ENCODE measurements at places on chromosomes 7 and 10.

GRCh38 chr10:100009793-100010676, at the start of gene DNMBP:
Gene DNMBP (minus strand): TSS chr10:100009947. CDS start chr10:99972124, 37,823 bp downstream.
- DNase-seq, result peak; percentile 22

DNA sequence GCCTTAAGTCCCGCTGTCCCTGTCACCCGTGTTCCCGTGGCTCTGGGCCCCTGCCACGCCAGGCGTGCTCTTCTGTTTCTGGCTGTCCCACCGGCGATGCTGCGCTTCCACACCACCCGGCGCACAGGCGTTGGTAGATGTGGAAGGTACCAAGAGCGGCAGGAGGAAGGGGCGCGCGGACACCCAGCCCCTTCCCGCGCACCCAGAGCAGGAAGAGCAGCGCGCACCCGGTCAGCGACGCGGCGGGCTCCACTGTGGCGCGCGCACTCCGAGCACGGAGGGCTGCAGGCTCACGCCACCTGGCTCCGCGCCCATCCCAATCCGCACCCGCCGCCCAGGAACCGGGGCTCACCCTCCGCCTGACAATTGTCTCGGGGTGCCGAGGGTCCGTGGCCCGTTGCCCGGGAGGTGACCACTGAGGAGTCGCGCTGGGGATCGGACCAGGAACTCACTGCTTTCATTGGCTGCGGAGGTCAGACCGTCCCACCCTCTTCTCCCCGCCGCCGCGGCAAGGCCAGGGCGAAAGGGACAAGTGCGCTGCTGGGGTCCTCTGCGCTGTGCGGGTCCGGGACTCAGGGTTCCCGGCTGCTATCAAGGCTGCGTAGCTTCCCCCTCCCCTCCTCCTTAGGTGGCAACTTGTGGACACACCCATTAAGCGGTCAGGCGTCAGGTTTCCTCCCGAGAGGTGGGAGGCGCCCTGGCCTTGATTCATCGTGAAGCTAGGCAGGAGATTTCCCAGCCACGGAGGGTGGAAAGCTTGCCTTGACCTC, 121.6 kb upstream of the ZNF92 start:
- peak; percentile 64 for DNase-seq

DNA sequence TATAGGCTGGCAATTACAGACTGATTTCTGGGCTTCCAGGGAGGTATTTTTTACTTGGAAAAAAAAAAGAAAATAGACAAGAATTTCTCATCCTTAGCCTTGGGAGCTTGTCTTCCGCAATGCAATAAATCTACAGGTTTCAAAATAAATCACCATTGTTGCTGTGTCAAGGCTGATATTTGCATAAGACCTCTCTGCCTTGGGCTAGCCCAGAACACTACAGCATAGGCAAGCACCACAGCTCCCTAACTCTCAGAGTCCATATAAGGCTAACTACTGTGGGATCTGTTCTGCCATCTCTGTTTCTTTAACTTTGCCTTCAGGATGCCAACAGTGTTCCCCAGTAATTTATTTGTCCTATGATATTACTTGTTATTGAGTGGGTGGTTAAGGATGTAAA, 64.4 kb downstream of the ZWINT start:
- DNase-seq, result no peak

DNA sequence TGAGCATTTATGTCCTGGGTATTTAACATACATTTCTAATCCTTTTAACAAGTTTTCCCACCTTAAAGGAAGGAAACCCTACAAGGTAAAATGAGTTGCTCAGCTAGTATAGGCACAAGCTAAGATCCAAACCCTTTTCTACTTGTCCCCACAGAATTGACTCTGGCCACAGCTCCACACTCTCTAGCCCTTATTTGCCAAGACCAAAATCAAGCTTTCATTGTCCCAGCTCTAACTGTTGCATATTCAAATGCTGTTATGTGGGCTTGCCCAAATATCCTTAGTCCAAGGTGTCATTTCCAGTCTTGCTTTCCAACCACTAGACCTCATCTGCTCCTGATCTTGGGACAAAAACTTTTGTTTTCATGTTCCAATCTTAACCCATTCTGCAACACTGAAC, 31.3 kb upstream of the LSM8 start:
- DNase-seq, result no peak

DNA sequence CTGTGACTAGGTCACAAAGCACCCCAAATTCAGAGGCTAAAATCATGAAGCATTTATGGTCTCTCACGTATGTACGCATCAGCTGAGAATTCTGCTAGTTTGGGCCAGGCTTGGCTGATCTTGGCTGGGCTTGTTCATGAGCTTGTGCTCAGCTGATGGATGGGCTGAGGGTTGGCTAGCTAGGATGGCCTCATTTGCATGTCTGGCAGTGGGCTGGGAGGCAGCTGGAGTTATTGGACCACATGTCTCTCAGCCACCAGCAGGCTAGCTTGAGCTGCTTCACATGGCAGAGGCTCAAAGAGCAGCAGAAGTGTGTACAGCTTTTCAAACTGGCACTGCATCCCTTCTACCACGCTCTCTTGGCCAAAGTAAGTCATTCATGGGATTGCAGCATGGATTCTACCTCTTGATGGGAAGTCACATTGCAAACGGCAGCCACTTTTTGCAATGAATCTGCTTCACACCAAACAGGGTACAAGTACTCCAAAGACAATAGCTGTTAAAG, 770.3 kb downstream of the TYW1 start:
- no peak for DNase-seq

DNA sequence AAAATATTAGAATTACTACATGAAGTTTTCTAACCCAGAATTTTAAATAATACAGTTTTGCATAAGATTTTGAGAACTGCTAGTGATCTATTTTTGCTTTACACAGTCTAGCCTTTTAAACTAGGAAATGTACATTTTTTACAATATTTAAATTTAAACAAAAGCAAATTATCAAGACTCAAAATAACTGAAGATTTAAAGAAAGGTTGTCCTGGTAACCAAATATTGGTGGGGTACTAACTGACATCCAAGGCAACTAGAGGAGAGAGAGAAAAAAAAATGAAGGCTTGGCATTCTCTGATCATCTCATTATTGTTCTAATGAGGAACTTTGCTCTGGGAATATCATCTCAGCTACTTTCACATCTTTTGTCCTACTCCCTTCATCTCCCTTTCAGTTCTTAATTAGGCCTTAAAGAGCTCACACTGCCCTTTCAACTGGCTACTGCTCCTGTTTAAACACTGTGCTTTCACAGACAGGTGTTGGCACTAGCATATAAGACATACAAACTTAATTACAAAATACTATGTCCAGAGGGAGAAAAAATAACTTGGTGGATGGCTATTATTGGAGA, 33.7 kb downstream of the RAB11FIP2 start:
- no peak for DNase-seq

- DNase-seq, result no peak
Measured at GRCh38 chr10:68212721-68213352, 19.1 kb downstream of the ATOH7 start.

DNA sequence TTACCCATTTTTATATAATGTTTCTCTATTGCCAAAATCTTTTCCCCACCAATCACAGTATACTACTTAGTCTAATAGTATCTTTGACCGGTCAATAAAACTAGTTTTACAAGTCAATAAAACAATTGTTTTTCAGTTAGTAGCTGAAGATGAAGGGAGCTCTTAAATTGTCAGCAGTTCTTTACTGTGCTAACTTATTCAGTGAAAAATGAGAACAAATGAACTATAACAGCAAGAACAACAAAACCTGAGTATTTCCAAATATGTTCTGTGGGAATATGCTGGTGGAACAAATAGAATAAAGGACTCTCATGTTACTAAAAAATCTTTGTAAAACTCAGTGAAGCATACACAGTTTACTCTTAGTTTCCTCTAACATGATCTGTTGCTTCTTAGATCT, 134.0 kb downstream of the SEMA3D start:
- no peak for DNase-seq

GRCh38 chr7:148709014-148709413, 10.3 kb downstream of the CUL1 start:
- no peak for DNase-seq

- DNase-seq, result no peak
Measured at GRCh38 chr7:104643587-104644217, 315.3 kb downstream of the LHFPL3 start.

- no peak for DNase-seq
Measured at GRCh38 chr7:36075561-36075960, 77.5 kb upstream of the EEPD1 start.

DNA sequence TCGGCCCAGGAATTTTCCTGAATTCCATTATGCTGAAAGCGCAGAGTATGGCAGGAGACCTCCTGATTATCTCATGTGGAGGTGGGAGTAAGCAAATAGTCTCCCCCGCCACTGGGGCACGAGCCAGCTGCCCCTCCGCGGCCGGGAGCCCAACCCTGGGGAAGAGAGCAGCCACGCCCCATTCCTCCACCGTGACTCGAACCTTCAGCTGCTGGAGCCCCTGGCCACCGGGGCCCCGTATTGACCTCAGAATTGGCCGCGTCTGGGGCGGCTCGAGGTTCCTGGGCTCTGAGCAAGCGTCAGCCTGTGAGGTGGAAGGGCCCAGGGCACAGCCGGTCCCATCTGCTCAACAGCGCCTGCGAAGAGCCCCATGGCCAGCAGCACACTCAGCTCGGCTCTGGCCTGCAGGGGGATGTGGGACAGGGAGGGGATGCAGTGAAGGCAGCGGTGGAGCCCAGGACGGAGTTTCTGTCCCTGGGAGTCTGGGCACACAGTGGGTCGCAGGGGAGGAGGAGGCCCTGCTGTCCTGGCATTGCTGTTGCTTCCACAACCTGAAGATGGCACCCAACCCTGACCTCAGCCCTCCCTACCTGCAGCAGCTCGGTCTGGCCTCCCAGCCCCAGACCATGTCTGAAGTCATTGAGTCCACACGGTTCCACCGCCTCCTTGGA, 97.8 kb downstream of the CHST15 start:
- DNase-seq, result peak; percentile 42

- DNase-seq, result no peak
Measured at GRCh38 chr7:80721883-80722615, 83.6 kb downstream of the CD36 start.

DNA sequence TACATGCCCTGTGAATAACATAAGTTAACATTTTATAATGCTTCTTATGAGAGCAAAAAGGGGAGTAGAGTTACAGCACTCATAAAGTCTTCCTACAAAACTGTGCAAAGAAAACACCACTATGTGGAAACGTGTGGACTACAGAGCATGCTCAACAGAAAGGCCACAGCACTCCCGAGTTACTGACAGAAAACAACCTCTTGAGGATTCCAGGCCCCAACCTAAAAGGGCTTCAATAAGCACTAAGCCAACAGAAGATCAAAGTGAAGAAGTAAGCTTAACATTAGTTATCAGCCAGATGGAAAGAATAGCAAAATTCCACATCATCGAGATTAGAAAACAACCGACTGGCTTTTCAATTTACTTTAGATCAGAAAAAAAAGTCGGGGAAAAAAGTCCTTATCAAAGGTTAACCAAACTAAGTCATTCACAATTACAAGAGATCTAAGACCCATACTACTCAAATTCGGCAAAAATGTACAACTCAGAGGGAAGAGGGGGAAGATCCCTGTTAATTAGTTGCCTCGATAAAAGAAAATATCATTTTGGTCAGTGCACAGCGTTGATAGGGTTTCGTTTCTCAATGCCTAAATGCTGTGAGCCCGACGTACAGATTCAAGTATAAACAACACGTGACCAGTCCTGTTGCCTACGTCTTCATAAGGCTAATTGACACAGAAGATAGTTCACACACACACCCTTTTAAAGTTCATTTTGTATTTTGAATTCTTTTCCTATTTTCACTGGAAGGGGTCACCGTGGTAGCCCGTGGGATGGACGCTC, 1.4 kb downstream of the KBTBD2 start:
- peak; percentile 34 for DNase-seq

DNA sequence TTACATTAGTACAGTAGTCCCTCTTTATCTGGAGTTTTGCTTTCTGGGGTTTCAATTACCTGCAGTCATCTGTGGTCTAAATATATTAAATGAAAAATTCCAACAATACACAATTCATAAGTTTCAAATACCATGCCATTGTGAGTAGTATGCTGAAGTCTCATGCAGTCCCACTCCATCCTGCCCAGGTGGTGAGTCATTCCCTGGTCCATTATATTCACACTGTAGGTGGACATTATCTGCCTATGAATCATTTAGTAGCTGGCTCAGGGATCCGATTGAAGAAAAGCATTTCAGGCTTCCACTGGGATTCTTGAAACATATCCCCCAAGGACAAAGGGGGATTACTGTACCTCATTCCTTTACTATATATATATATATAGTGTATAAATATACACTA, 298.2 kb upstream of the GALNT17 start:
- no peak for DNase-seq

DNA sequence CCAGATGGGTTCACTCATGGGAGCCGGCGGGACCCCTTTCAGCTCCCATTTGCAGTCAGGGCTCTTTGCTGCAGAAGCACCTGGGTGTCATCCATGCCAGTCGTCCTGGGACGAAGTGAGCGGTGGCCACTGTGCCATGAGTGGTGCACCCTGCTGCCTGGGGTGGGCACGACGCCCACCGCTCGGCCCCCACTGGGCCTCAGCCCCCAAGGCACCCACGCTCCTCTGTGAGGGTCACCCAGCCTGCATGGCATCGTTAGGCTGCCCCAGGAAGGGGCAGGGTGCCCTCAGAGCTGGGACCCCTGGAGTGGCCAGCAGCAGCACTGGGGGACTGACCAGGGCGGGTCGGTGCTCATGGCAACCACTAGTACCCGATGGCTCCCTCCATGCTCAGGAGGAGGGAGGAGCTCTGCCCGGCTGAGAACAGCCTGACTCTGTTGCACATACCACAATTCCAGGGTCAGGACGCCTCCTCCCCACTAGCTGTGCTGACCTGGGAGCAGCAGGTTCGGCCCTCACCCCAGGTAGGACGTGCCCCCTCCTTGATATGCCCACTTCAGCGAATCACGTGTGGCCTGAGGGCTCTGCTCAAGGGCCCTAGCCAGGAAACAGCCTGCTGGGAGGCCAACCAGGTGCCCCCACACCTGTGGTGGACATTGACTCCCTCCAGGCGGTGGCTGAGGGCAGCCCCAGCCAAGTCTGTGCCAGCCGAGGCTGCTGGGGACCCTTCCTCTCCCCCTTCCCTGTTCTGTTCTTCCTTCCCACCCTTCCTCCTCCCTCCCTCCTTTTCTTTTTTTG, 28.5 kb upstream of the CFAP46 start:
- no peak for DNase-seq

DNA sequence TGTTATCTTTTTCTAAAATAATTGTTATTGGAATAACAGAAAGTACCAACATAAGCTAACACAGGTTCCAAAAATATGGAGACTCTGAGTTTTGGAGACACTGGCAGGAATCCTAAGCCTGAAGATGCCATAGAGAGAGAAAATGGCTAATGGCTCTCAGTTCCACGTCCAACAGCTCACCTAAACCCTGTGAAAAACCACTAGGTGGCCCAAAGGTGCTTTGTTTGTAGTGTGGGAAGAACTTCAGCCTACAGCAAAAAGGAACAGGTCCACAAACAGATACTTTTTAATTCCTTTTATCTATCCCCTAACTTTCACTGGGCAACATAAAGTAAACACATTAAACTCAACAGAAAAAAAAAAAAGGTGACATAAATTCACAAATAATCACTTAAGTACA, 272.3 kb downstream of the SEMA3D start:
- DNase-seq, result no peak

GRCh38 chr7:46512891-46513413, 591.9 kb upstream of the IGFBP3 start:
- DNase-seq, result no peak
